ENCODE measurements at places on chromosomes 2 and 18. TPM values are rescaled to one million over a fixed set of nuclear protein-coding genes. Genes with fewer than 3 reads are reported as not detected.

ADGRF3 gene
- total RNA-seq: not detected

SLC38A11 gene
- 1.9 TPM for total RNA-seq

MSTN gene
- total RNA-seq: not detected

PDCD1 gene
- 1.5 TPM for total RNA-seq

SDC1 gene
- total RNA-seq: 0.42 TPM

MC2R gene
- total RNA-seq: not detected

C2orf81 gene
- total RNA-seq: 2.3 TPM

POLR1A gene
- 17.7 TPM for total RNA-seq

VWC2L gene
- not detected for total RNA-seq

CCDC85A gene
- total RNA-seq: 3.3 TPM

MYL1 gene
- total RNA-seq: 1.4 TPM

BARD1 gene
- total RNA-seq: 12.3 TPM

OSR1 gene
- 2.4 TPM for total RNA-seq

GALNT13 gene
- total RNA-seq: 1.5 TPM

TLX2 gene
- not detected for total RNA-seq

CDH19 gene
- 12.8 TPM for total RNA-seq

ALPG gene
- not detected for total RNA-seq

CNOT11 gene
- total RNA-seq: 39.6 TPM

SERPINB4 gene
- total RNA-seq: not detected

INSIG2 gene
- 16.4 TPM for total RNA-seq

MEP1B gene
- not detected for total RNA-seq

ABCG5 gene
- not detected for total RNA-seq

CYBRD1 gene
- 25.0 TPM for total RNA-seq

POTEJ gene
- total RNA-seq: not detected

MRO gene
- total RNA-seq: 1.1 TPM

CYP1B1 gene
- 31.9 TPM for total RNA-seq

SLC23A3 gene
- not detected for total RNA-seq

SCN3A gene
- 0.75 TPM for total RNA-seq

SLC4A3 gene
- total RNA-seq: 484 TPM

LOXHD1 gene
- total RNA-seq: 0.19 TPM

NFATC1 gene
- total RNA-seq: 22.1 TPM

ACVR1C gene
- 0.16 TPM for total RNA-seq

POU3F3 gene
- total RNA-seq: not detected

REG1B gene
- 0.88 TPM for total RNA-seq

OR6B2 gene
- total RNA-seq: not detected

C2orf42 gene
- 6.2 TPM for total RNA-seq

SKA1 gene
- 0.42 TPM for total RNA-seq

BABAM2 gene
- total RNA-seq: 75.1 TPM

ACMSD gene
- not detected for total RNA-seq

CCNYL1 gene
- total RNA-seq: 10.9 TPM
